DMS53 (cell line): ENCODE measurements at places on chromosomes 2 and 18.

DNA sequence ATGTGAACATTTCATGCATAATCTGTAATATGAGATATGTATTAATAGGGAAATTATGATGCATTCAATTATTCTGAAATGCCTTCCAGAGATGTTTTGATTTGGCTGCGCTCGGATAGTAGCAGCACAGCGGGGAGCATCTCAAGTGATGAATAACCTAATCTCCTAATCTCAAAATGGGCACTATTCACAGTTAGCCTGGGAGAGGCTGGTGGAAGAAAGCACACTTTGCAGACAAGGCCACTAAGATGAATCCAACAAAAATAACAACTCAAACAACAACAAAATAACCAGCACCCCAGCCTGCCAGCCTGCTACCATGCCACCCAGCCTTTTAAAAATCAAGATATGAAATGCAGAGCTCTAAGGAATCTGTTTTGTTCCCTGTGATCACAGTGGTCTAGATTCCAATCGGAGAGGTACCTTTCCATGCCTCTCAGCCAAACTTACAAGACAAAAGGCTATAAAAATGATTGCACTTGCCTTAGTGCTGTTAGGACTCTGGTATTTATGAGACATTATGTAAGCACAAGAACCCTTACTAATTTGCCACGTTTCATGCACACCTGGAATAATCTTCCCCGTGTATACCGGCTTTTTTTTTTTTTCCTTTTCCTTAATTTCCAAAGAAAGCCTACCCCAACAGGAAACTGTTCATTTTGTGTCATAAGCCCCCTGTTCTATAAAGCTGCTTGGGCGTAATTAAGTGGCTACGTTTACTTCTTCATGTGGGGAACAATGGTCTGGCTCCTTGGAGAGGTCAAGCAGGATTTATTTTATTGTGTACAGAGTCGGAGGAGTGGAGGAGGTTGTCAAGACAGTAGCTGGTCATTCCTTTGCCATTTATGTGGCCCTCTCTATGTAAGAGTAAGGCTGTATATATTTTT is 526.9 kb upstream of the FANCL start:
- no peak for DNase-seq

DNA sequence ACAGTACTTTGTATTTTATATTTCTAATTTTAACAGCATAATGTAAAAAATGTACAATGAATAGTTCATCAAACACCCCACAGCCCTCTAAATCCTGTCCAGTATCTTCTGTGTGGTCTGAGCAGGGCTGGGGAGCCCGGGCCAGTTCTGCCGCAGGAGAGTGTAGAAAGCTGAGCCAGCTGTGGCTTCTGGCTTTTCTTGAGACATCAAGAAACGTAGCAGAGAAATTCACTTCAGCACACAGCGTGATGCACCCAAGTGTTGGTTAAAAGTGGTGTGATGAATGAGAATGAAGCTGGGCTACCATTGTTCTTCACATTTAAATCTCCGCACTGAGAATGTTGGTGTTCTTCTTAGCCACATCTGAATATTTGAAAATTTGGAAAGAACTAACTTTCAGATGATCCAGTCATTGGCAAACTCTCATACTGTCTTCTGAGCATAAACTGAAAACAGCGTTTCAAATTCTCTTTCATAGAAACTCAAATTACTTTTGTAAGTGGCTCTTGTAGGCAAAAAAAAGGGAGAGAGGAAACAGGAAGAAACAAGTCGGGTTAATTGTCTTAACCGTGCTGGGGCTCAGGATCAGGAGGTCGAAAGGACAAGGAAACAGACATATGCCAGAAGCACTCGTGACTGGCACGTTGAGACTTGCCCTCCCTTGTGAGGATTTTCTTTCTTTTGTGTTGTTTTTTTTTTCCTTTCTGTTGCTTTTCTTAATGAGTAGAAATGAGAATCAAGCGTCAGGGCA is 23.4 kb upstream of the TMEM87B start:
- peak; percentile 63 for DNase-seq

GRCh38 chr2:134683561-134684112 is 35.2 kb downstream of the TMEM163 start:
- peak; percentile 71 for DNase-seq

DNA sequence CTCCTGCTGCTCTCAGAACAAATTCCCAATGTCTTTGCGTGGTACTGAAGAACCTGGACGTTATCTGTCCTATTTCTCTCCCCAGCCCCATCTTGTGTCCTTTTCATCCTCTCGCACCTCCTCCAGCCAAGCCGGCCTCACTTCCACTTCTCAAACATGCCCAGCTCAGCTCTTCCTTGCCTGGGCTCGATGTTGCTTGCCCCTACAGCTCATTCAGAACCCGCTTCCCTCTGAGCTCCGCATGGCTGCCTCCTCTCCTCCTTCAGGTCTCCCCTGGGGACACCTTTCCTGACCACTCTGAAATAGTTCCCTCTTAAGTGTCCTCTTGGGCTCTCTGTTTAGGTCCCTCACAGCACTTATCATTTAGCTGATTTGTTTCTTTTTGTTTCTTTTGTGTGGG is 6.7 kb upstream of the SMARCAL1 start:
- DNase-seq: no peak

DNA sequence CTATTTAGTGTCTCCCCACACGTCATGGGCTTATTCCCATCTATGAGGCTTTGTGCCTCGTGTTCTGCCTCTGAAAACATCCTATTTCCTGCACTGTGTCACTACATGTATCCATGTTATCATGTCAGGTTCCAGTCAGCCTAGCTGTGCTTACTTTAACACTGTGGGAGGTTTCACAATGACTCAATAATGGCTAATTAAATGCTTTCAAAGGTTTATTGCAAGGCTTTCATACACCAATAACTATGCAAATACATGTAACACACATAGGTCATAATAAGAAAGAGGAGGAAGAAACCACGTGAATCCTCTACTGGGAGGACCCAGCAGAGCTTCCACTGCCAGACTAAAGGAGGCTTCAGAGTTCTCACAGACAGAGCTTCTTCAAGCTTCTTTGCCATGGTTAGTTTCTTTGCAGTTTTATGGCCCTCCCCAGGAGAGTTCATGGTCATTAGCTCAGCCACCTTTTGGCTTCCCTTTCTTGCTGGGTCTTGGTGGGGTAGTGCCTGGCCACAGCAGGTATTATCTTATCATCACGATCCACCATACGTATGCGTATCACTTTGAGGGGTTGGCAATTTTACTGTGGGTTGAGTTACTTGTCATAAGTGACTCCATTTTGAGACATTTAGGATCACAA is 5.1 kb upstream of the COLEC12 start:
- DNase-seq: no peak

GRCh38 chr2:112768432-112768831 is 4.0 kb upstream of the CKAP2L start:
- peak; percentile 54 for DNase-seq

GRCh38 chr2:12683457-12684100 is 33.2 kb upstream of the TRIB2 start:
- no peak for DNase-seq

DNA sequence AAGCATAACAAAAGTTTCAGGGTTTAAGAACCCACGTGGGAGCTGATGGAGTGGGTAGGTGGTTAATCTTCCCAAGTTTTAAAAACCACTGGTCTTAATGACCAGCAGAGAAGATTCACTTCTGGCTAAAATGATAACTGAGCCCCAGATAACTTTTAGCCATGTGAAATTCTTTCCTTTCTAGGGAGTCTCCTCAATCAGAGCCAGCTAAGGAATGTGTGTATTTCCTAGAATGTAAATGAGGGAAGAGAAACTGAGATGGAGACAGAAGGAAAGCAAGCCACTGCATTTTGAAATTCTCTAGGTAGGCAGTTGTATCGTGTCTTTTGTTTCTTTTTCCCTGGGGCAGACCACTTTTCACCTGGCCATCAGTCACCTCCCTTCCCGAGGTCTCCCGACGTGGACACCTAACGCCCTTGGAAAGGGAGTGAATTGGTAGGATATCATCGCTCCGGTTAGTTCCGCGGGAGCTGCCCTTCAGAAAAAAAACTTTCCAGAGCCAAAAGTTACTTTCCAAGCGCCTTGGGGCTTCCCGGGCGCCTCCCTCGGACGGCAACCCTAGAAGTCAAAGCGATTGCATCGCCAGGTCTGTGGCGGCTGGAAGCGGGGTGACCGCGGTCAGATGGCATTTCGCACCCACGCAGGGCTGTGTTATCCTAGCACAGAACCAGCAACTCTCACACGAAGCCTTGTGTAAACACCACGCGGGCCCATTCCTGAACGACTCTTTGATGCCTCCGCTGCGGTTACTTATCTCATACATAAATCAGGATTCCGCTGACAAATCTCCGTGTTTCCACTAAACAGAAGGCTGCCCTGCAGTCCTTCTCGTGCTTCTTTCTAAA is 1.3 kb downstream of the COLEC12 start:
- peak; percentile 62 for DNase-seq

DNA sequence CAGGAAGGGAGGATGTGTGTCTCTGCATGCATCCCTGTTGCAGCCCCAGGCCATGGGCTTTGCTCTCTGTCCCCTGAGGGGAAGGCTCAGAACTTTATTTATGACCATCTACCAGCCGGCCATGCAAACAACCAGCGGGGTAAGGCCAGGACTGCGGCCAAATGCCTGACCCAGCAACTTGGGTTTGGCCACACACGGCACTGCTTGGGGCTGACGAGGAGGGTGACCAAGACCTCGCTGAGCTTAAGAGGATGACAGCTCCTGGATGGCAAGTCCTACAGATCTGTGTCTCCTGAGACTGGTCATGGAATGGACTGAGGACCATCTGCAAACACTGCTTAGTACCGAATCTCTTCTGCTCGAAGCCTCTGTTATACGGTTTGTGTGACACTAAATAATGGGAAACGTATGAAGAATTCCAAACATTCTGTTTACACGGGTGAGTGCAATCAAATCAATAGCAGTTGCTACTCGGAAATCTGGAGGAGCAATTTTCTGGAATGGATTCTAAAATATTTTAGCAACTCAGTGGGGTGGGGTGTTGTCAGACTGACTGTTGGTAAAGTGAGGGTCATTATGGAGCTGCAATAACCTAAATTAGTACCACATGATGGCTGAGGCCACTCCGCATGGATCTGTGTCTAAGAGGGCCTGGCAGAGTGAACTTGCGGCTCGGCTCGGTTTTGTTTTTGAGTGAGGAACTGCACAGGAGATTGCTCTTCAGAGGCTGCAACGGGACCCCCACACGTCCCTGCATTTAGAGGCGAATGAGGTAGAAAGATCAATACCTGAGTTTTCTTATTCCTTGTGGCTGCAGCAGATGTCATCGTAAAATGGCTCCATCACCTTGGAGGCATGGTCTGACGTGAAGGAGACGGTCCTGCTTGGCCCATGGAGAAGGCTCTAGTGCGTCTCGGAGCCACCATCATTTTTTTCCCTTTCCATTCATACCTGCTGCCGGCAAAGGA is 26.6 kb downstream of the TMEM18 start:
- no peak for DNase-seq

DNA sequence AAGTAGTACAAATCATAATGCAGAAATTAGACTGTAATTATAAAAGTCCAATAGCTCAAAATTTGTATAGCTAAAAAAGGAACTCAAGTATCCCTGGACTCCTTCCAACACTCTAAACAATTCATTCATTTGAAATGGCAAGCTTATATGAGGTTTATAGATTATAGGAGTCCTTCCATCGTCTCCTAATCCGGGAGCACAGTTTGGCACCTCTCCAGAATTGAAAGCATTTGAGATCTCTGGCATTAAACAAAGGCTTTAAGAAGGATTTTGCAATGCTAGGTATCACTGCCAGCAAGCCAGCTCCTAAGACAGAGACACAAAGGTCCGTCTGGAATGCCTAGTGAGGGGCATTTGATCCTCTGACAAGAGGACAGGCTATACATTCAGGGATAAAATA is 90.9 kb downstream of the ACVR1 start:
- DNase-seq: no peak

DNA sequence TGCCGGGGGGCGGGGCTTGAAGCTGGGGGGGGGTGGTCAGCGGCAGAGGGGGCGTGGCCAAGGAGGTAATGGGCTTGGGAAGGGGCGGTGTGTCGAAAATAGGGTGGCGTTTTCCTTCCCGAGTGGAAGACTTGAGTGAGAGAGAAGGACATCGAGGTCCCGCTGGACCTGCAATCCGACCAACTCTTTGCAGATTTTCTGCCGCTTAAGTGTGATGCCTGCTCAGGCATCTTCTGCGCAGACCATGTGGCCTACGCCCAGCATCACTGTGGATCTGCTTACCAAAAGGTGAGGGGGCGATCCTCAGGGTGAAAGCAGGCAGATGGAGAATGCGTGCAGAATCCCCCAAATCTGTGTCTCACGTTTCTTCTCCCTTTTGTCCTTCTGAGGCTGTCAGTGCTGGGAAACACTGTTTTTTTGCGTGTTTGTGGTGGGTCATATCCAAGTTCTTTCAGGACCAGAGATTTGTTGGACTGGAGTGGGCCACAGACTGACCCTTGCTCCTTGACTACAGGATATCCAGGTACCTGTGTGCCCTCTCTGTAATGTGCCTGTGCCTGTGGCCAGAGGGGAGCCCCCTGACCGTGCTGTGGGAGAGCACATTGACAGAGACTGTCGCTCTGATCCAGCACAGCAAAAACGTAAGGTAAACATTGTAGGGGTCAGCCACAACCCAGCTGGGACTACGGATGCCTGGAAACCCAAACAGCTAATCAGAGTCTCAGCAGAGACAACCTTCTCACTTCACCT is 727 bp downstream of the ZFAND2B start:
- DNase-seq: peak; percentile 33

DNA sequence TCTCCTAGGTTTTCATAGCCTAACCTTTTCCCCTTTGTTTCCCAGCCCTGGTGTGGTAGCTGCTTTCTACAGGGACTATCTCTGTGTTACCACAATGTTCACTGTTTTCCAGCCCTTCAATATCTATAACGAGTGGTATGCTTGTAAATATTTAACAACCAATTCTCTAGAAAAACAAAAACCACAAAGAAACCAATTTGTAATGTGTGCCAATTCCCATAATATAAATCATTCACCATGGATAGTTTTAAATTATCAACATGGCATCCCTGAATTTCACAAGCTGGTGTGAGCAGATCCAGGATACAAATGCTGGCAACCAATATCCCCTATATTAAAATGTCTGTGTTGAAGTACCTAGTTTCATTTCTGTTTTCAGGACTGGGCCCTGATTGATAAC is 207.5 kb upstream of the FBXO11 start:
- no peak for DNase-seq

DNA sequence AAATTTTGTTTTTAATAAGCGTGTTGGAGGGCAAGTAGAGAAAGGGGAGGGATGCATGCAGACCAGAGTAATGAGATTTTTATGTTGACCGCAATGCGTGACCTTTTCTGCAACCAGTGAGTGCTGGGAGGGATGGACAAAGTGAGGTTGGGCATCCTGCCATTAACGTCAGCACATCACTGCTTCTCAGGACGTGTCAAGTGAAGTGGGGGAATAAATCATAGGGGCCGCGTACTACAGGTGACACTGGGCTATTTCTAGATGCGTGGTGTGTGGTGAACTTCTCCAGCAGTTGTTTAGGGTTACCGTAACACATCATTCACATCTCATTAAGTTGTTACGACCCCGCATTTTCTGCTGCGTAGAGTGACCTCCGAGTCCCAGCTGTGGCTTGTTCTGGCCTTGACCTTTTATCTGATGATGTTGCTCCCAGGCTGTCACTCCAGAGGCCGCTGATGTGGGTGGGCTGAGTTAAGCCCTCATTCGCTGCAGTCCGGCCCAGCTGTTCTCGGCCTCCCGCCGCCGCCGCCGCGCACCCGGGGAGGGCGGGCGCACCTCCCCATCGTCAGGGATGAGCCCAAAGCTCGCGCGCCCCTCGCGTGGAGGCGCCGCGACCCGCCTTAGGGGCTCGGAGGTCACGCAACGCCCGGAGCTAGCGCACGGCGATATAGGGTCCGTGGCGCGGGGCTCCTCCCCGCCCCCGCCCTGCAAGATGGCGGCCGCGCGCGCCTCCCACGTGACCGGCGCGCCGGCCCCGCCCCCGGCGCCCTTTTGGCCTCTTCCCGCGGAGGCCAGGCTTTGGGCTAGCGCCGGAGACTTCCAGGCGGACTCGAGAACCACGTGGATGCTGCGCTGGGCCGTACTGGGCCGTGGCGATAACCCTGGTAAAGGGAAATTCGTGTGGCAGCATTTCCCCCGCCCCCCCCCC is 3.5 kb downstream of the ZCCHC2 start:
- peak; percentile 99 for DNase-seq
